ENCODE measurements at places on chromosomes 6 and 20. TPM values are rescaled to one million over a fixed set of nuclear protein-coding genes. Genes with fewer than 3 reads are reported as not detected.

TREM1 gene
- not detected for total RNA-seq

B3GAT2 gene
- total RNA-seq, result not detected

DNA sequence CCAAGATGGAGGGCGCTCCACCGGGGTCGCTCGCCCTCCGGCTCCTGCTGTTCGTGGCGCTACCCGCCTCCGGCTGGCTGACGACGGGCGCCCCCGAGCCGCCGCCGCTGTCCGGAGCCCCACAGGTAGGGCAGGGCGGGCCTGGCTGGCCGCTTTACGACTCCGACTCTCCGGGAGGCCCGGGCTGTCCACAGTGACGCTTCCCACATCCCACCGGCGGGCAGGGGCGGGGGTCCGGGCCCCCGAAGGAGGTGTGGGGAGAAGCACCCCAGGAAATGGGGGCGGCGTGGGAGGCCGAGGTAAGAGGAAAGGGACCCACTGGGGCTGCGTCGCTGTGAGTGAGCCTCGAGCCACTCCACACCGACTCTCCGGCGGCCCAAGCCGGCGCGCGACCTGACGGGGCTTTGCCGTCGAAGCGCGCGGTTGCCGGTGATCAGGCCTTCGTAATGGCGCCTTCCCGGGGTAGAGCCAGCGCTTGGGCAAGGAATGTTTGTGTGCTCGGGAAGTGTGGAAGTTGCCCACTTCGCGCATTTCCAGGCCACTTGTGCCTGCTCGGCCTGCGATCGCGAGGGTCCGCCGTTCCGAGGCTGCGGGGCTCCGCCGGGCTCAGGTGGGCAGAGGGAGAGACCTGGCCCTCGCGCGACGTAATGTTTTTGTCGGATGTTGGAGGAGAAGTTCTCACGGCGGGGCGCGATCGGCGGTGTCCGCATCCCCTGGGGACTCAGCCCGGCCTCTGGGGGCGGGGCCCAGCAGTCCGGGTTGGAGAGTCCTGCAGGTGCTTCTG lies 427 bp downstream of the GINM1 start:
- DNase-seq, result no peak

DNA sequence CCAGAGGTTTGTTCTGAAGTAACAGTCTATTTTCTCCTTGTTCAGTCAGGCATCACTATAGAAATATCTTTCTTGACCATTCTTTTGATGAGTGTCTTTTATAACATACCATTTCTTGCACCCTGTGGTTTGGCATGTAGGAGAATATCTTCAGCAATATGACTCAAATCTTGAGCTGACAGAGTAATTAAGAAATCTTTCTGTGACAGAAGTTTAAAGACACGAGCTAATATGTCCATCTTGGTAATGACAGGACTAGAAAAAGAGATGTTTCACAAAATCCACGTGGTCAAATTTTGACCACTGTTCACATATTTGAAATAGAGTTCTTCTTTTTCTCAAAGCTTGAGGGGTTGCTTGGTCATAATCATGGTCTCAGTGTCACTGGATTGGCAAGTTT lies 149.9 kb downstream of the MYB start:
- DNase-seq, result no peak

- no peak for DNase-seq
Measured at GRCh38 chr6:114592506-114592905, 249.7 kb upstream of the HS3ST5 start.

Measured in H4 (cell line).